ENCODE measurements at places on chromosomes 11 and 22.

- DNase-seq, result no peak
Observed at GRCh38 chr22:25448435-25449051, 115.9 kb upstream of the GRK3 start.

- DNase-seq, result no peak
Observed at GRCh38 chr11:44326615-44327475, 16.9 kb upstream of the ALX4 start.

DNA sequence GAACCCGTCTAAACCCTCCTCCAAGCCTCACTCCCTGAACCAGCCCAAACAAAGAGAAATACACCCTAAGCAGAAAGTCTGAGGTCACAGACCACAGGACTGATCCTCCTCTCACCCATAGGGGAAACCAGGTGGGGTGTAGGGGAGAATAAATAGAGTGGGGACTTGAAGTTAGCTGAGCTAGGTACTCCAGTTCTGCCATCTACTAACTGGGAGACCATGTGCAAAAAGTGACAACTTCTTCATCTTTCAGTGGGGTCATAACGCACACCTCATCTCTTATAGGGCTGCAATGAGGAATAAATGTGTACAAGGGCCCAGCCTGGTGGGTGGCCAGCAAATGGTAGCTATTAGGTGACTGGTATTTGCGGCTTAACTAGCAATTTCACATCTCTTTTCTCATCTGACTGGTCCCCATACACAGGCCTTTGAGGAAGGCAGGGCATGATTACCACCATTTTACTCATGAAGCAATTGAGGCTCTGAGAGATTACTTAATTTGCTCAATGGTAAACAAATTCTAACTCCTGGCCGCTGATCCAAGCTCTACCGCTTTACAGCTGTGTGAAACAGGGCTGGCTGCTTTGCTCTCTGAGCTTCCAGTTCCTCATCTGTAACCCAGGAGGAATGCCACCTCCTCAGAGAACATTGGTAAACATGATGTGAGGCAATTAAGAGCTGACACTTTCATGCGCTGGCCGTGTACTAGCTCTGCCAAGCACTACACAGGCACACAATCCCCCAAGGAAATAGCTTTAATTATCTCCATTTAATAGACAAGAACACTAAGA, 16.6 kb downstream of the TBC1D10A start:
- DNase-seq, result no peak

- peak; percentile 82 for DNase-seq
Observed at GRCh38 chr11:83583757-83584366, 297.7 kb upstream of the CCDC90B start.
